ENCODE measurements at places on chromosomes 7 and 10.

DNA sequence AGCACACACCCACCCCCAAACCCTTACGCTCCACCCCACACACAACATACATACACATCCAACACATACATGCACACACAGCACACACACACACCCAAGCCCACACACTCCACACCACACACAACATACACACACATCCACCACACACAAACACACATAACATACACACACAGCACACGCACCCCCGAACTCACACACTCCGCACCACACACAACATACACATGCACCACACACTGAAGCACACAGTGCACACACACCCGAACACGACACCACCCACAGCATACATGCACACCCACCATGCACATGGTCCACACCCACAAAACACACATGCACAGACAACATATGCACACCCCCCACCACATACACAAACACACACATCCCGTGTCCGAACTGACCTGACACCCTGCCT lies 2.0 kb downstream of the PRAP1 start:
- DNase-seq, result no peak

GRCh38 chr10:131698986-131699385 lies 201.8 kb upstream of the PPP2R2D start:
- no peak for DNase-seq

DNA sequence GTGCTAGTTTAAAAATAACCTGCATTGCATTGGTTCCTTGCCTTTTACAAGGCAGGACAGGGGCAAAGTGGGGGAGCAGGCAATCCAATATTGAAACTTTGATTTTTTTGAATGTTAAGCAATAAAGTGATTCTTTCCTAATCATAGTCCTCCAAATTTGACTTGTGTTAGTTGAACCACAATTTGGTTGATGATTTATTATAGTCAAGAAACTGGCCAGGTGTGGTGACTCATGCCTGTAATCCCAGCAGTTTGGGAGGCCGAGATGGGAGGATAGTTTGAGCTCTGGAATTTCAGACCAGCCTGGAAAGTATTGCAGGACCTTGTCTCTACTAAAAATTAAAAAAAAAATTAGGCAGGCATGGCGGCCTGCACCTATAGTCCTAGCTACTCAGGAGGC lies 27.9 kb upstream of the ABLIM1 start:
- DNase-seq, result no peak

DNA sequence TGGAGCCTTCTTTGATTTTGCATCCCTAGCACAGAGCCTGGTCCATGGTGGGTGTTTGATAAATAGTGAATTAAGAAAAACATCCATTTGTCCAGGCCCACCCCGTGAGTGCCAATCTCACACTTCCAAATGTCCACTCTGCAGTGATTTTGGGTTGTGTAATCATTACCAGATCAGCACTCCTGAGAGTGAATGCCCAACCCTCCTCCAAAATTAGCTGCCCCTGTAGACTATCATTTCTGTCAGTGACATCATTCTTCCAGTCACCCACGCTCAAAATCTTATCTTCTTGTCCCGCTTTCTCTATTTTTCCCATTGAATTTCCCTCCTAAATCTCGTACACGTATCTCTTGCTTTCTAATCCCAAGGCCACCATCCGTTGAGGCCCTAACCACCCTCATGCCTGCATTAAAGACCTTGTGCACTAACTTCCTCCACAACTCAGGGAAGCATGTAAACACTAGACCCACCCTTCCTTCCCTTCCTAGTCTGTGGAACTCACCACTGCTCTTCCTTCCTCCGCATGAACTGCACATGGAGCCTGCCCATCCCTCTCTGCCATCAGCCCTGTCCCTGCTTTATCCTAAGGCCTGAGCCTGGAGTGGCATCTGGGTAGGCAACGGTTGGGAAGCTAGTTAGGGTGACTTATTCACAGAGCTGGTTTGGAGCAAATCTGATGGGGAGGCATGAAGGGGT lies 32.8 kb downstream of the PIK3AP1 start:
- no peak for DNase-seq

DNA sequence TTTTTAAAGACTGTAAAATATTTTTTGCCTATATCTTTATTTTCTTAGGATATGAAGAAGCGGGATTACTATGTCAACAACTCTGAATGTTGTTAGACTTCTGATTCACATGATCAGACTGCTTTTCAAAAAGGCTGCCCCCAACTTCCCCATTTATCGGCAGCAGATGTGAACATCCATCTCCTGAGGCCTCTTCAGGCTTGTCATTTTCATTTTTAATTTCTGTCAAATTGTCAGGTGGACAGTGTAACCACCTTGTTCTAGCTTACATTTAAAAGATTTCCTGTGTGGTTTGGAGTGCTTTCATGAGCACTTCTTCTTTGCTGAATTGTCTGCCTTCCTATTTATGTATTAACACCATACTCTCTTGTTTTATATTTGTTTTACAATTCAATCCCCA lies 78.8 kb upstream of the GSDME start:
- no peak for DNase-seq

GRCh38 chr7:7914547-7914946 lies 54.0 kb upstream of the GLCCI1 start:
- DNase-seq, result no peak

GRCh38 chr10:36738738-36739431 lies 386.5 kb upstream of the ANKRD30A start:
- no peak for DNase-seq

GRCh38 chr7:157276091-157276561 lies 60.7 kb upstream of the DNAJB6 start:
- DNase-seq, result no peak

DNA sequence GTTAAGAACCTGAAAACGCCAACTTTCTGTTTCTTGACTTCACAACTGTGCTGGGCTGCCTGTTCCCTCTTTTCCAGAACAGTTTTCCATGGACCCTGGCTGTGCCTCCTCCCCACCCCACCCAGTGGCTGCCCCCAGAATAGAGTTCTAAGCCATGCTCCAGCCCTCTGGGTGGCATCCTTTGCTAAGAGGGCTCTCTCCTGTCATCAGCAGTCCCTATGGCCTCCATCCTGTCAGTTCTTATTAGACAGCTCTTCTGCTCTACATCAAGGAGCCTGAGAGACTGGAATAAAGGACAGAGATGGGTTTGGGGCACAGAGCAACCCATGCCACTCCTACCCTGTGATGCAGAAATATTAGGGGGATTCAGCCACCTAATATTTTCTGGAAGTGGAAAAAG lies 13.9 kb upstream of the LRRC4 start:
- DNase-seq, result no peak

DNA sequence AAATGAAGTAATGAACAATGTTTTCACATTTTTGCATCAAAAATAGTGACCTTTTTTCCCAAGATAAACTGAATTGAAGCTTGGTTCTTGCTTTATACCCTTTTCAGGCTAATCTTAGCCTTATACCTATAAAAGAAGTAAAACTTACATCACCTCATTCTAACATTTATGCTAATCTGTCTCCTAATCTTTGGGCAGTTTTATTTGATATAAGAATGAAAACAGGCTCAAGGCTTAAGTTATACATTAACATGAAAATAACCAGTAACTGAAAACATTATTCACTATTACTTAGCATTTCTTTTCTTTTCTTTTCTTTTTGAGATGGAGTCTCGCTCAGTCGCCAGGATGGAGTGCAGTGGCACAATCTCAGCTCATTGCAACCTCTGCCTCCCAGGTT lies 113.1 kb downstream of the HIBADH start:
- no peak for DNase-seq

DNA sequence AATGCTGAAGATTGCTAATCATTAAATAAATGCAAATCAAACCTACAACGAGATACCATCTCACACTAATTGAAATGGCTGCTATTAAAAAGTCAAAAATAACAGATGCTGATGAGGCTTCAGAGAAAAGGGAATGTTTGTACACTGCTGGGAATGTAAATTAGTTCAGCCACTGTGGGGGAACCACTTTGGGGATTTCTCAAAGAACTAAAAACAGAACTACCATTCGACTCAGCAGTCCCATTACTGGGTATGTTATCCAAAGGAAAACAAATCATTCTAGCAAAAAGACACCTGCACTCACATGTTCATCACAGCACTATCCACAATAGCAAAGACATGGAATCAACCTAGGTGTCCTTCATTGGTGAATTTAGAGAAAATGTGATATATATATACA lies 379.0 kb upstream of the CNTNAP2 start:
- no peak for DNase-seq

DNA sequence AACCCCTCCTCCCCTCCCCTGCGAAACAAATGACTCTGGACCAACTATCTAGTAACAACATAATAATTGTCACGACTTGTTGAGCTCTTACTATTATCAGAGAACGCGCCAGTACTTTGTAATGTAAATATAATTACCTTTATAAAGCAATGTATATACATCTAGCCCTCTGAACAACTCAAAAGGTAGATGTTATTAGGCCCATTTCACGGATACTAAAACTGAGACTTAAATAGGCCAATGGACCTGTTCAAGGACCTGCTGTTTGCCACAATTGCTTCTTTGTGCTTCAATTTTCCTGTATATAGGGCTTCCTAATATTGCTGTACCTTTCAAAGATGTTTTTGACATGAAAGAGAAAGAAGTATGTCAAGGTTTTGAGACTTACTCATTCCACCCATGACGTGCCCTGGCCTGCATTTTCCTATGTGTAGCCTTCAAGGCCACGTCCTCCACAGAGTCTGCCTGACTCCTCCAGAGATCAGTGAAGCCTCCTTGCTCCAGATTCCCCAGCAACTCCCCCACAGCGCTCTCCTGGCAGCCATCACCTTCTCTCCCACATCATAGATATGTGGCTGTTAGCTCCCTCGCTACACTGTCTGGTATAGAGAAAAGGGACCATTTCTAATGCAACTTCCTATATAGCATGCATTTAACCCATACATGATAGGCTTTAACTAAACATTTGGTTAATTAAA lies 156.6 kb downstream of the SKIDA1 start:
- no peak for DNase-seq

DNA sequence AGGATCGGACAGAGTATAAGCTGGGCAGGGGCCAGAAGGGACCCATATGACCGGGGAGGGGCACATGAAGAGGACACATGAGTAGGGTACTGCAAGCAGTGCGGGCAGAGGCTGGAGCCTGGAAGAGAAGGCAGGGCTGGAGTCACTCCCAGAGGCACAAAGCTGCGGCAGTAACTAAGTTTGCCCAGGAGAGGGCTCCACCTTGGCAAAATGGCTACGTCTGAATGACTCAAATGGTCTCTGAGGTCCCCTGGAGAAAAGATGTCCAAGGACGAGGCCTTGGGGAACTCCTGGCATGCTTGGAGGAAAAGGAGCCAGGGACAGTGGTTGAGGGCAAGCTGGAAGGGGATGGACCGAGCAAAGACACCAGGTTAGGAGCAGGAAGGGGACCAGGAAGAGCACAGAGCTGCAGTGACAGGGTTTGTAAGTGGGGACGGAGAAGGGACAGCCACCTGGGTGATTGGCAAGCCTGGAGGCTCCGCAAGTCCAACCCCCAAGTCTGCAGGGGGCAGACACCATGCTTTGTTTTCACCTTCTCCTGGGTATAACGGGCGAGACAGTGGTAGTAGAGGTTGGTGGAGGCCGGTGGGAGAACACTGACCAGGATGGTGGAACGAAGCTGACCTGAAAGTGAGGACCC lies 43.1 kb upstream of the LBX1 start:
- DNase-seq, result peak; percentile 44

GRCh38 chr7:92695308-92696261 lies 105.4 kb upstream of the FAM133B start:
- no peak for DNase-seq

- no peak for DNase-seq
Observed at GRCh38 chr10:24695452-24695851, 28.2 kb downstream of the ARHGAP21 start.

GRCh38 chr7:155524018-155524556 lies 22.3 kb downstream of the CNPY1 start:
- no peak for DNase-seq

DNA sequence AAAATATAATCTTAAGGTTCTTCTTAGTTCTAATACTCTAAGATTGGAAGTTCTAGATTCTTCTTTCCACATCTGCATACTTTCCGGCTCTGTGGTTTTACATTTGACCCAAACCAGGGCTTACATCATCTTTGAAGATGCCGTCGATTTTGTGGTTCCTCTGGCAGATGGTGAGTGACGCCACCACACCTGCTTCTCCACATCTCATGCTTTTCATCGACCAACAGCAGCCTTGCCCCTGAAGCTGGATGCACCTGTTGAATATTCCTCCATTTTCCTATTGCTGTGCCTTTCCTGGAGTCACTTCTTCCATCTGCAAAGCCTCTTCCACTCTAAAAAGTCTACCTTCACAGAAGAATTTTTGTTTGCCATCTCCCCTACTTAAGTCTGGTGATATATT lies 121.3 kb downstream of the PRKCQ start:
- no peak for DNase-seq
